ENCODE measurements at places on chromosomes 7 and 10.

DNA sequence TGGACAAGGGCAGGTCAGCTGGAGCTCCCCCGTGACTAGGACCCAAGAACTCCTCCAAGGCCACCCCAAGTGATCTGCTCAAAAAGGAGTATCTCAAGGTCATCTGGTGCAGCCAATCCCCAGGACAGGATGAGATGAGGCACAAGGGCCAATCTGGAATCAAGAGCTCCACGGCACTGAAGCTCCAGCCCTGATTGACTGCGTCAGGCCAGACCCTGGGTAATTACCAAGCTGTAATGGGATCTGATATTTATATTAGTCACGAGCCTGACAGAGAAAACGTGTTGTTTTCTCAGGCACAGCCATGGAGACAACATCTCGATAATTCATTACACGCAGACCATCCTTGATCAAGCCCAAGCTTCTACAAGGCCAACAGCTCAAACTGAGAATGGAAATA lies 4.2 kb downstream of the KCNMA1 start:
- DNase-seq = no peak

DNA sequence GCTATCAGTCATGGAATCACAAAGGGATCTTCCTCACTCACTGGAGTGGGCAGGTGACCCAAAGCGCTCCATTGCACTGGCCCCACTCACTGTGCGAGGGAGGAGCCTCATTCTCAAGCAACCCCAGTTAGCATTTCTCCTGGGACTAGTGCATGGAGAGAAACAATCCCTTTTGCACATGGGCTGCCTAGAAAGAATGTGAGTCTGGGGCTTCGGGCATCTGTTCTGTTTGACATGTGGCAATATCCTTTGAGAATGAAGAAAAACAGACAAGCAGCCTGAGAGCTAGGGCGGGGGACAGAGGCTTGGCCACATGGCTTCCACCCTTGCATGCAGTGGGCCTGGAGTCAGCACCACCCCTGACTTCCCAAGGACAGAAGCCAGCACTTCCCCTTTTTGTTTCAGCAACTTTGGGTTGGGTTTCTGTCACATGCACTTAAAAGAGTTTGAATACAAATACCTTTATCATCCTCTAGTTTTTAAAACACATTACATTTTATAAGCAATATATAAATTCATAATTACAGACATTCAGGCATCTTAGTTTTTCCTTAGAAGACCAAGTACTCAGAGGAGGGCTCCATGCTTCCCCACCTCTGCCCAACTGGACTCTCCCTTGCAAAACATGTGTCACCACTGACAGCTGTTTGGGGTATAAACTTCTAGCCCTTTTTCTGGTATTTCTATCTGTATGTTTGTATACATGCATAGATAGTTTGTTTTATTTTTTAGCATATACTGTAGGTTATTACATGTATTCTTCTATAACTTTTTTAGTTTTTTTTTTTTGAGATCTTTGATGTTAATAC lies 73.8 kb downstream of the RBM20 start:
- DNase-seq = peak; percentile 73

DNA sequence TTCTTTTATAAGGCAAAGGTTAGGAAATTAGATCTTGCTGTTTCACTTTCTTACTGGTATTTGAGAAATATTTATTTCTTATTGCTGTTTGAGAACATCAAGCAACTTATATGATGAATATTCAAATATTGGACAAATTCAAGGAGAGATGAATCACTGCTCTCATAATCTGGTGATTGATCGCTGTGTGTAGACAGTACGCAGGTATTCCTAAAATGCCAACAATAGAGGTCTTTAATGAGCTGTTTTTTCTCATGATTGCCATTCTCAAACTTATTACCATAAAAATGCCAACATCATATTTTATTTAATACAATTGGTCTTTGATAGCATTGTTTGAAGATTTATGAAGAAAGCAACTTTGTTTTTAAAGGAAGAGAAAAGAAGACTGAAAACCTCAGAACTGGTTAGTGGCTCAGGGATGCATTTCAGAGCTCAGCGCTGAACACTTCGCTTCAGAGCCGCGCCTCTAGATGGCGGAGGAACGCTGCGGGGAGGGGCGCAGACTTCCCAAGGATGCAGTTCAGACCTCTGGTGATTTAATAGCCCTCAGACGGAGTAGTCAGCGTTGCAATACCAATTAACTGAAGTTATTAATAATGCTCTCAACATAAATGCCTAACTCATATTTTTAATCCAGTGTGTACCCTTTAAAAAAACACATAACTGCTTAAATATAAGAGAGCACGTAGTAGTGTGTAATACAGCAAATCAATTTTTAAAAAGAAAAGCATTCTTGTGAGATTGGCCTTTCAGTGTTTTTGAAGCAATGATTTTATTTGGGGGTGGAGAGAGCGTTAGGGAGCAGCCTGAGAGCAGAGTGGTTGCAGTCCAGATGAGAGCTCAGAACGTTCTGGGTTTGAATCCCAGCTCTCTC lies 38.5 kb upstream of the STEAP4 start:
- DNase-seq = peak; percentile 45

DNA sequence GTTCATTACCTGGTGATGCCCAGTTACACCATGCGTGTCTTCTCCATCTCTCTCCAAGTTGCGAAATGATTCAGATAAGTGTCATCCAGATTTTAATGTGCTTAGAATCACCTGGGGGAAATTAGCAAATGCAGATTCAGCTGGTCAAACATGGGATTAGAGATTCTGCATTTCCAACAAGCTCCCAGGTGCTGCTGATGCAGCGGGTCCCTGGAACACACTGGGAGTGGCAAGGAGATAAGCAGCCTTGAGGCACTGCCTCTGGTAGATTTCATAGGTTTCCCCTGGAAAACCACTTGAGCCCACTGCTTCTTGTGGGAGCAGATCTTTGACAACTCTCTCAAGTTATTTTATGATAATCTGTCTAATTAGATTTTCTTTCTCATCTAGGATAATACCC lies 196.0 kb upstream of the C7orf33 start:
- DNase-seq = no peak

DNA sequence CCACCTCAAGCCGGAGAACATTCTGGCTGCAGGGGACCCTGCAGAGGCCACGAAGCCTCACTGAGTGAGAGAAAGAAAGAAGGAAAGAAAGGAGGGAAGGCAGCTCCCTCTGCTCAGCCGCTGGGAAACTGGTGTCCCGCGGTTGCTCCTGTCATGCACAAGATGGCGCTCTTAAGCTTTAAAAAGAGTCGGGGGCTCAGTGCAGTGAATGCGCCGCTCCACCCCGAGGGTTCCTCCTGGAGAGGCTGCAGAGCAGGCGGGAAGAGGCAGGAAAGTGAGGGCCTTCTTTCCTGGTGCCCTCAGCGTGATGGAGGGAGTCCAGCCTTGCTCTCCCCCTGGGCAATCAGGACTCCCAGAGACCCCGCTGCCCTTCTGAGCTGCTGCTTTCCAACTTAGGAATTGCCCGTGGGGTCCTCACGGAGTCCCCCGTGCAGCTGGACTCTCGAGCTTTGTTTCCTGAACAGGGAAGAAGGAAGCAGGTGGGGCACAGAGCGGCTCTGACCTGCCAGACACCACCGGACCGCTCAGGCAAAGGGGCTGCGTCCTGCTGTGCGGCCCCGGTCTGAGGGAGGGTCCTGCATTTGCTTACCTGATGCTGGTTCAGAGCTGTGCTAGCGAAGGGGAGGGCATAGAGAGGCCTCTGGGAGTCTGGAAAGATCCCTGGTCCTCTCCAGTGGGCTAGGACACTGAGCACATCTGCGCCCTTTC lies 141.9 kb upstream of the MKI67 start:
- DNase-seq = peak; percentile 90

DNA sequence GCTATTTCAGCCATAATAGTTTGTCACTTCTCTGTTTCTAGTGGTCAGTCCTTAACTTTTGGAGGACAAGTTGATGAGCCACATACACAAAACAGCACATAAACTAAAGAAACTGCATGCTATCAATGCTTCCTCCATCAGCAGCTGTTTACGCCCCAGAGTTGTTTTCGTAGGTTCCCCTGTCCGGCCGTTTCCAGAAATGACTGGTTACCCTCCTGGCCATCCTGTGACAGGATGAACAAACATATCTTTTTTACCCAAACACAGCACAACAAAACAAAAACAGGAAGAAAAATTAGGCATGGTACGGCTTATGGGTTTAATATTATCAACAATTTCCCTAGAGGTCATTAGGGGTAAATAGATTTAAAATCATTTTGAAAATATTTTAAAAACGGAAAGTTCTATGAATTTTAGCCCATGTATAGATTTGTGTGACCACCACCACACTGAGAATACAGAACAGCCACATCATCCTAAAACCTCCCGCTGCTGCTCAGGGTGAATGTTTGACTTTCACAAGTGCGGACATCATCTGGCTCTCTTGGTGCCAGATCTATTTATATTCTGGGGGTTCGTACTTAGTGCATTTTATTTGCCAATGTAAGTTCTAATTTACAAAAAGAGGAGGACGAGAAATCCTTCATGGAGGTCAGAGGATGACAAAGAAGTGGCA lies 74.8 kb downstream of the HIPK2 start:
- no peak for DNase-seq

DNA sequence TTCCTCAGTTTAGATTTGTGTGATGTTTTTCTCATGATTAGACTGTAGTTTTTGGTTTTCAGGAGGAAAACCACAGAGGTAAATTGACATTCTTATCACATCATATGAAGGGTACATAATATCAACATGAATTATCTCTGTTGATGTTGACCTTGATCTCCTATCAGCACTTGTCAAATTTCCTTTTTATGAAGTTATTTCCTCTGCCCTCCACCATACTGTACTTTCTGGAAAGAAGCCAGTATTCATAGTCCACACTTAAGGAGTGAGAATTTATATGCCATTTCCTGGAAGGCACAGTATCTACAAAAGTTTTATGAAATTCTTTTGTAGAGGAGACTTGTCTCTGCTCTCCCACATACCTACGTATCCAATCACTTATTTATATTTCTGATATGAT lies 807.2 kb upstream of the MBL2 start:
- no peak for DNase-seq

DNA sequence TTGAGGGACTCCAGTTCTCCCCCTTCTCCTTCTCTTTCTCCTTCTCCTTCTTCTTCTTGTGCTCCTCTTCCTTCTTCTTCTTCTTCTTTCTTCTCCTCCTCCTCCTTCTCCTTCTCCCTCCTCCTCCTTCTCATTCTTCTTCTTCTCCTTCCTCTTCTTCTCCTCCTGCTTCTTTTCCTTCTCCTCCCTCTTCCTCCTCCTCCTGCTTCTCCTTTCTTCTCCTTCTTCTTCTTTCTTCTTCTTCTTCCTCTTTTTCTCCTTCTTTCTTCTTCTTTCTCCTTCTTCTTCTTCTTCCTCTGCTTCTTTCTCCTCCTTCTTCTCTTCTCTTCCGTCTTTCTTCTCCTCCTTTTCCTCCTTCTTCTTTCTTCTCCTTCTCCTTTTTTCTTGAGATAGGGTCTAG lies 25.6 kb upstream of the LIMK1 start:
- no peak for DNase-seq

DNA sequence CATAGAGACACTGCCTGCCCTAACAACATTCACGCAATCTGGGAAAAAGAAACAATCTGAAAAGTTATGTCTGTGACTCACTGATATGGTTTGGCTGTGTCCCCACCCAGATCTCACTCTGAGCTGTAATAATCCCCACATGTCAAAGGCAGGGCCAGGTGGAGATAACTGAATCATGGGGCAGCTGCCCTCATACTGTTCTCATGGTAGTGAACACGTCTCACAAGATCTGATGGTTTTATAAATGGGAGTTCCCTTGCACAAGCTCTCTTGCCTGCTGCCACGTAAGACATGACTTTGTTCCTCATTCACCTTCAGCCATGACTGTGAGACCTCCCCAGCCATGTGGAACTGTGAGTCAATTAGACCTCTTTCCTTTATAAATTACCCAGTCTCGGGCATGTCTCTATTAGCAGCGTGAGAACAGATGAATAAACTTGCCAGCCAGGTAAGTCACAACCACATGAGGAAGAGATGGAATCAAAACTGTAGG lies 341.5 kb upstream of the AOAH start:
- DNase-seq = no peak

- no peak for DNase-seq
Measured at GRCh38 chr7:98175260-98175940, 35.8 kb upstream of the BHLHA15 start.

DNA sequence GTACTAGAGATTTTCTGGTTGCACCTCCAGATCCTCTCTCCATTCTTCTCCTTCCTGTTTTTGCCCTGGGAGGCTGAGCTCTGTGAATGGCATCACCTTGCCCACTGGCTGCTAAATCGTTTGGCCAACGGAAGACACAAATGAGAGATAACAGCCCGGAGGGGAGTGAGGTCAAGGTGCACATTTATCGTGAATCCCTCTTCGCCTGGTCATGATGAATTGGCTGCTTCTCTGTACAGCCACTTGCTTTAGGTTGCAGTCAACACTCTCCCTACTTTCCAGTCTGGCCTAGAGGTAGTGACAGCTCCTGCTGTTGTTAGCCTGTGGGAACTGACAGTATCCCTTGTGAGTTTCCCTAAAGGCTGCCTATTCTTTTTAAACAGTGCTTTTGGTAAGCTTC lies 85.4 kb upstream of the CHCHD3 start:
- DNase-seq = no peak

- no peak for DNase-seq
Measured at GRCh38 chr7:111132833-111133232, 41.9 kb downstream of the LRRN3 start.

DNA sequence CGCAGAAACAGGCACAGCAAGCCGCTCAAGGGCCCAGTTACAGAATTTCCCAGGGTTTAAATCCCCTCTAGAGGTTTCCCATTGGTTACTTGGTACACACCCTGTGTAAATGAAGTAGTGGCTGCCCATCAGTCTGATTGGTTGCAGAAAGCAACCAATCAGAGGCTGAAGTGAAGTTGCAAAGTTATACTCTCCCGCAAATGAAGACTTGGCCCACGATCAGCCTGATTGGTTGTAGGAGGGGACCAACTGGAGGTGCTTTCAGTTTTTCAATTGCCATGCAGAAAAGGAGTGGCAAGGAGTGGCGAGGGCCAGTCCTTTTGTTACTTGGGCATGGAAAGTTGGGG lies 909.2 kb upstream of the AUTS2 start:
- DNase-seq = no peak

GRCh38 chr10:129233351-129234148 lies 233.5 kb upstream of the MGMT start:
- DNase-seq = no peak

- no peak for DNase-seq
Measured at GRCh38 chr10:30075481-30075880, 16.1 kb upstream of the JCAD start.

- DNase-seq = peak; percentile 34
Measured at GRCh38 chr7:90596671-90597562, 796 bp downstream of the CDK14 start.

- DNase-seq = peak; percentile 34
Measured at GRCh38 chr7:124781907-124782734, 16.5 kb upstream of the GPR37 start.

DNA sequence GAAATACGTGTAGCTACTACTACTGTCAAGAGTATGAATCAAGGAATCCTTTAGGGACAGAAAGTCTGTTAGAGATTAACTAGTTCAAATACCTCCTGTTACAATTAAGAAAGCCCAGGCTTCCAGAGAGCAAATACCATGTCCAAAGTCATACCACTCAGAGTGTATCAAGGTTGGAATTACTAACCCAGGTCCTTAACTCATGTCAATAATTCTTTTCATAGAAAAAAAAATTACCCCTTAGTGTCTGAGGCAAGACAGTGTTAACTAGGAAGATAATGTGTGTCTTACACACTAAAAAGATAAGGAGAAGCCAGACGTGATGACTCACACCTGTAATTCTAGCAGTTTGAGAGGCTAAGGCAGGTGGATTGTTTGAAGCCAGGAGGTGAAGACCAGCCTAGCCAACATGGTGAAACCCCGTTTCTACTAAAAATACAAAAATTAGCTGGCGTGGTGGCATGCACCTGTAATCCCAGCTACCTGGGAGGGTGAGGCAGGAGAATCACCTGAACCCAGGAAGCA lies 423.4 kb downstream of the SORCS1 start:
- DNase-seq = no peak

- DNase-seq = peak; percentile 30
Measured at GRCh38 chr7:100649826-100650565, 6.3 kb downstream of the ACTL6B start.

All from ELF-1 (cell line).